Kidney epithelial cell (primary cell): ENCODE measurements at places on chromosomes 16 and 17. TPM values are rescaled to one million over a fixed set of nuclear protein-coding genes. Genes with fewer than 3 reads are reported as not detected.

The KRT39 gene
- not detected in 2 replicates for total RNA-seq

The SLC5A2 gene
- 0.04 and 0.21 TPM in 2 replicates for total RNA-seq

The TMED6 gene
- total RNA-seq: not detected in 2 replicates

The APOBR gene
- total RNA-seq: 0.21 TPM in 2 replicates

The EFNB3 gene
- 4.7 and 5.5 TPM in 2 replicates for total RNA-seq

The ZG16 gene
- not detected in 2 replicates for total RNA-seq

The KIF19 gene
- total RNA-seq: not detected in 2 replicates

DNA sequence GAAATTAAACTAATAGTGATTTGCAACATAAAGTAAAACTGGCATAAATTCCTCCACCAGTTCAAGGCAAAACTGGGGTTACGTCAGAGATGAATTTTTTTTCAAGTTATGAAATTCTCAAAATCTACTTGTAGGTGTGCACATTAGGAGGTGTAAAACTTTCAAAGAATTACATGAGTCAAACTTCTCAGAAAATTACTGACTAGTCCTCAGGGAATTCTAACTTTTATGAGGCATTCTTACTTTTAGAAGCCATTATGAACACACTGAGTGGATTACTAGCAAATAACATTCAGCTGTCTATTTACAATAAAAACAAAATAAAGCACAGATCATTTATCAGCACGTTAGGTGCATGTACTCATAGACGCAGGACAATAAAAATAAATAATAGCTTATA, 348.7 kb downstream of the CDH11 start:
- DNase-seq: no peak

DNA sequence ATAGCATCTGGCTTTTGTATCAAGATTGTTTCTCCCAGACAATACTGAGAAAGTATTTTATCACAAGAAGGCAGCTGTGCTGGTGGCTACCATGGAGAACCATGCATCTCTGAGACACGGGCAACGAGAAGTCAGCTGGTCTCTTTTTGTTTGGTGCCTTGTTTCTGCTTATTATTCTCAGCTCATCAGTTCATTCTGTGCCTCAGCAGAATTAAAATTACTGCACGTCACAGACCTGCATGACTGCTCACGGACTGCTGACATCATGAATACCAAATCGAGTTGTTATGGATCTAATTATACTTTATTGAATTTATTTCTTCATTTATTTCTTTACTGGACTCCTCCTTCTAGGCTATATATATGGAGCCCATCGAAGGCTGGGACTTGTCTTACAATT, 19.0 kb upstream of the PMP22 start:
- no peak for DNase-seq

DNA sequence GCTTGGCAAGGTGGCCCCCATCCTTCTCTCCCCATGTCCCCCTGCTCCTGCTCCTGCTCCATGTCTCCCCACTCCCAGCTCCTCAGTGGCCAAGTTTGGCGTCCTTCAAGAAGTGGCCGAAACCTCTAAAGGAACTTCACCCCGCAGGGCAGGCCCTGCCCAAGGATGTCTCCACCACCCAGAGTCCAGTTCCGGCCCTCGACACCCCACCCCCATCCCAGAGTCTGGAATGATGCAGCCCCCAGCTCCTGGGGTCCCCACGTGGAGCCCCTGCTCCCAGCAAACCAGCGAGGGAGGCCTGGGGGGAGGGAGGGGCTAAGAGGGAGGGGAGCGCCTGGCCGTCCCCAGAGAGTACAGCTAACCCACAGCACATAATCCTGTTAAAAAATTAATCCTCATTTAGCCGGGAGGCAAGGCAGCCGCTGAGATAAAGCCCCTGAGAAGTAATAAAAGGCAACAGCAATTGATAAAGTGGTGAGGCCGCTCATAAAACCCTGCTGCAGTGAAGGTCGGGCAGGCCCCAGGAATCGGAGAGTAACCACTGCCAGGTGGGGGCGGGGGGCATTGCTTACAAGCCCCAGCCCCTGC, 9.9 kb upstream of the ENPP7 start:
- DNase-seq: no peak

- DNase-seq: no peak
Measured at GRCh38 chr17:28334171-28334570, 1.1 kb downstream of the IFT20 start.

GRCh38 chr17:77497578-77497934, 356.8 kb downstream of the SEC14L1 start:
- DNase-seq: no peak

- no peak for DNase-seq
Measured at GRCh38 chr16:71769222-71769621, 39.4 kb downstream of the AP1G1 start.

- DNase-seq: no peak
Measured at GRCh38 chr16:78562111-78562510, 462.7 kb downstream of the WWOX start.

DNA sequence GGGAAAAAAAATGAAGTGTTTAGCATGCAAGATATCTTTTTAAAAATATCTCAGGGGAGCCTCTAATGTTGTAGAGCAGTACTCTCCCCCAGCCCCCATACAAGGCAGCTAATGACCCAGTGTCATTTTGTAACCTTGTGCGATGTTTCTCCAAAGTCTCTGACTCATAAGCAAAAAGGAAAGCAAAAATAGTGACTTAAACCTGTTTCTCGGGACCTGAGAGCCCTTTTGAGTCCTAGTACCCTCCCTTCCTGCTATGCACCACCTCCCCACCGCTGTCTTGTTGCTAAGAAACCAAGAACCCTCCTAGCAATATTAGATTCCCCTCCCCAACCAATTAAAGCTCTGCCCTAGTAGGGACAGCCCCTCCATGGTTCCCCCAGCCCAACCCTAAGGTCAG, 2.8 kb downstream of the MYCBPAP start:
- DNase-seq: no peak

GRCh38 chr17:1083451-1084187, 86.7 kb downstream of the TIMM22 start:
- no peak for DNase-seq

DNA sequence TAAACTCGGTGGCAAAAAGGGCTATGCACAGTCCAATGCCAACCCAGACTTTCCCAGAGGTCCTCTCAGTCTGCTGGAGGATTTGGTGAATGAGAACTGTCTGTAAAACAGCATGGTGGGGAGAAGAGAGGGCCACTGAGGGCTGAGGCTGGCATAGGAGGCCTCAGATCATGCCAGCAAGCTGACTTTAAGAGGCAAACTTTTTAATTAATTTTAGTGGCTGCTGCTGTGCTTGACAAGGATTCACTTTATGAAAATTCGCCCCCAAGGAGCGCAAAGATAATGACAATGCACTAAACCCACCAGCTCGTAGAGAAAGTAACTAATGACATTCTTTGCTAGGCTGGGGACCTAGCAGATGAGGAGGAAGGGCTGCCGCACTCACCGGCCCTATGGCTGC, 15.0 kb downstream of the ABCC12 start:
- DNase-seq: no peak

GRCh38 chr17:65055708-65056638, 567 bp downstream of the GNA13 start:
- no peak for DNase-seq

- no peak for DNase-seq
Measured at GRCh38 chr16:9338510-9338909, 247.1 kb downstream of the HAPSTR1 start.

- DNase-seq: no peak
Measured at GRCh38 chr17:77735566-77736198, 222.8 kb upstream of the TNRC6C start.

GRCh38 chr17:6532441-6532885, 23.9 kb downstream of the PITPNM3 start:
- DNase-seq: no peak

- no peak for DNase-seq
Measured at GRCh38 chr16:57941016-57941664, 29.8 kb downstream of the CNGB1 start.

GRCh38 chr16:25586826-25587225, 104.9 kb upstream of the HS3ST4 start:
- DNase-seq: no peak

DNA sequence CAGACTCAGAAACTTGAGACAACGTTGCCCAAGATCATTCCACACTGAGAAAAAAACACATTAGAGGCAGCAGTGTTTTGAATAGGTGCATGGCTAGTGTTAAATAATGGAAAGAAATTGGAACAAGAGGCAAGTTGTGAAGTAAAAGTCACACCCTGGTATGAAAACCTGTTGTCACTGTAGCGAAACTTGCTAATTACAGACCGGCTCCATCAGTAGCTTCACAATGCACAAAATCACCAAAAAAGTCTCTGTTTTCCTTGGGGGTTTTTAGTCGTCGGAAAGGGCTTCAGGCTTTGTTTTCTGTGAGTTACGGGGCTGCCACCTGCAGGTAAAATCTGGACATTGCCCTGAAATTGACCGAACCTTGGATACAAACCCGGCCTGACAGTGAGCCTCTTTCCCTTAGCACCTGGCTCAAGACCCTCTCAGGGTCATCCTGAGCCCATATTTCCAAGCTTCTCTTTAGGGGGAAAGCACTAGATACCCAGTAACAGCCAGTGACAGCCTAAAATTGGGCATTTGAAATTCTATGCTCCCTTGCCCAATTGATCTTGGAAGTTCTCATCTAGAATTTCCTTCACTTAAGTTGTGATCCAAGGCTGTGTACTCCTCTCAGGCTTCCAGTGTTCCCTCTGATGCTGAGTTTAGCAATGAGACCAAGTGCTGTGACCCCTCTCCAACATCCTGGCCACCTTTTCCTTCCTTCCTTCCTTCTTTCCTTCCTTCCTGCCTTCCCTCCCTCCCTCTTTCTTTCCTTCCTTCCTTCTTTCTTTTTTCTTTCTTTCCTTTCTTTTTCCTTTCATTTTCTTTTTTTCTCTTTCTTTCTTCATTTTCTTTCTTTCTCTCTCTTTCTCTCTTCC, 7.2 kb upstream of the GRB2 start:
- no peak for DNase-seq

DNA sequence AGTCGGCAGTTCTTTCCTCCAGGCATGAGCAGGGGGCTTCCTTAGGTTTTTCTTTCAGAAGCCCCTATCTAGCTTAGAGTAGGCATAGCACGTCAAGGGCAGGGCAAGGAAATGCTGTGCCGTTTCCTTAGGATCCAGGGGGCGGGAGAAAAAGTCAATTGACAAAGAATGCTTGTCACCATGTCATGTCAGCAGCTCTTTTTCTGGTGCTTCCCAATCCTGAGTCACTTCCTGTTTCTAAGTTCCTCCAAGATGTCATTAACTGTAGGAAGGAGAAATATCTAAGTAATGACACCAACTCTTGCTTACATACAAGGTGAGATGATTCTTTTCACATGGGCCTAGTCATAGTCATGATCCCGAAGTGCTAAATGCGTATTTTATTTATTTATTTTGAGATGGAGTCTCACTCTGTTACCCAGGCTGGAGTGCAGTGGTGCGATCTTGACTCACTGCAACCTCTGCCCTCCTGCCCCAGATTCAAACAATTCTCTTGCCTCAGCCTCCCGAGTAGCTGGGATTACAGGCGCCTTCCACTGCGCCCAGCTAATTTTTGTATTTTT, 35.2 kb downstream of the GJC1 start:
- DNase-seq: peak; percentile 93

DNA sequence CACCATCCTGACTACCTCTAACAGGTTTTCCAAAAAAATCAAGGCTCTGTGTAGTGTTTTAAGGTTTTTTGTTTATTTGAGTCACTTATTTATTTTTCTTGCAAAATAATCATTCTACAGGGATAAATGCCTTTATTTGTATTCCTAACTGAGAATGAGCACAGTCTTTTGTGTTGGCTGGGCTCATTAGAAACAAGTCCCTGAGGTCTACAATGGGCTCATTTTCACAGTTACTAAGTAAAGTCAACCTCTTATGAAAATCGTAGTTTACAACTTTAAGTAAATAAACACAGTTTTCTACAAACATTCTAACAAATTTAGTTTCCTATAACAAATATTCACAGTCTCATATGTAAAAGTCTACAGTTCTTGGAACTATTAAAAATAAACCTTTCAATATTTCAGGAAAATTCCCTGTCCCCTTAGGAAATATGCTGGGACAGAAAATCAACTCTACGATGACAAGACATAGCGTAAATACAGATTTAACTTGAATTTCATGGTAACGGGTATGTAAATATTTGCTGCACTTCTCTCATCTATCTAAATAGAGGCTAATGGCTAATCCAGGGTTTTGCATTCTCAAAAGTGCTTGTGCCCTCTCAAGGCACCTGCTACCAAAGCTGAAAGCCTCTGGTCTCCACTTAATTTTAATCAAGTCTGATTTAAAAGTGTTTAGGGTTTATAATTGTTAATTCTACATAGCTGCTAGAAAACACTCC, 31.5 kb upstream of the CDH5 start:
- DNase-seq: no peak

DNA sequence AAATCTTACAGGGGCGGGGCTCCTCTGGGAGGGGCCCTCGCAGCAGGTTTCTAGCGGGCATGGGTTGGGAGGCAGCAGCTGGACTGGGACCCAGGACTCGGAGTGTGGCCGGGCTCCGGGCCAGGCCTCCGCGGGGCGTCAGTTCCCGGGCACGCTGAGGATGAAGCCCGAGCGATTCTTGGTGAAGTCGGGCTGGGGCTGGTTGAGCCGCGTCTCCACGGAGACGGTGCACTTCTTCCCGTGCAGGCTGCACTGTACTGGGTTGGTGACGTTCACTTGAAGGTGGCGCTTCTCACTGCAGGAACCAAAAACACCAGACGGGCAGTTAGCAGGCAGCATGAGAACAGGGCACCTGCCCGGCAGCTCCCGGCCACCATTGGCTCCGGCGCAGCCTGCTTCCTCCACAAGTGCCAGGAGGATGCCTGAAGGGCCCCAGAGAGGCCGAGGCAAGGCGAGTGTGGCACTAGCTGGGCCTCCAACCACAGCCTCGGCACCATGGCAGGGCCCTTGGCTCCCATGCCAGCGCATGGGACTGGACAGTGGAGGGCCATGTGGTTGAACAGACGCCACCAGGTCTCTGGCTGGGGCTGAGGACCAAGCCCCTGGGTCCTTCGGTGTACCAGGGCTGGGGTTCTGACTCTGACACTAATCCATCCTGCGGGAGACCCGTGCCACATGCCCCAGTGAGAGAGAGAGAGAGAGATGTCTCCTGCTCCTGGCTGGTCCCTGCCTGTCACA, 8.0 kb downstream of the CDK5R1 start:
- no peak for DNase-seq

DNA sequence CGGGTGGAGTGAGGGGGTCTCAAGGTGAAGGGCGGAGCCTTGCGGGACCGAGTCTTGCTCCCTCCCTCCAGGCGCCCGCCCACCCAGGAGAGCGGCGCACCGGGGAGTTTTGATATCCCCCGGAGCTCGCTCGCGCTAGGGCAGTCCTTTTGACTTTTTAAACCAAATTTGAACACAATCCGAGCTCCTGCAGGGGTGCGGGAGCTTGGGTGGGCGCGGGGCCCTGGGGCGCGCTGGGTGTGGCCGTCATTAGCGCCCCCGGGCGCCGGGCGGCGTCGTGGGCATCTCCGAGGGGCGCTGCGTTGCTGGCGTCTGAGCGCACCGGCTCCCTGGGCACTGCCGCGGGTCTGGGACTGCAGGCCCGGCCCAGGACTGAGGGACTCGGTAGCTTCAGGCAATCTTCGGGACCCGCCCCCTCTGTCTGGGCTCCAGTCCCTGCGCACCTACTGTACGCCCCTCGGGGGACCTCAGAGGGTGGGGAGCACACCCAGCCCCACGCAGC, 10.9 kb downstream of the MAF start:
- DNase-seq: no peak
